Naive thymus-derived CD8-positive, alpha-beta T cell (primary cell): ENCODE measurements at places on chromosomes 3 and 15. TPM values are rescaled to one million over a fixed set of nuclear protein-coding genes. Genes with fewer than 3 reads are reported as not detected.

The A4GNT gene
- total RNA-seq: not detected

GRCh38 chr3:188860147-188860546 is 311.6 kb upstream of the TPRG1 start:
- no peak for DNase-seq

The ACTC1 gene
- not detected for total RNA-seq

DNA sequence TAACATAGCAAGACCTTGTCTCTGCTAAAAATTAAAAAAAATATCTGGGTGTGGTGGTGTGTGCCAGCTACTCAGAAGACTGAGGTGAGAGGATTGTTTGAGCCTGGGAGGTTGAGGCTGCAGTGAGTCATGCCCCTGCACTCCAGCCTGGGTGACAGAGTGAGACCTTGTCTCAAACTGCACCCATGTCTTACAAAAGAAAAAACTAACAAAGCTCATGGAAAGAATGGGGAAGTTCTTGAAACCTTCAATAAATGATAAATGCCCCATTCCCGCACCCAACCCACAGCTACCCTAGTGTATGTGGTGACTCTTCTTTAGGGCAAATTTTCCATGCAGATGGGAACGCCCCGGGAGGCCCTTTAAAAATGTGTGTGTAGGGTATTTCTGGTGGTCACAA is 28.3 kb downstream of the RPLP1 start:
- DNase-seq: no peak

GRCh38 chr3:44065311-44066094 is 176.2 kb upstream of the TOPAZ1 start:
- DNase-seq: no peak

DNA sequence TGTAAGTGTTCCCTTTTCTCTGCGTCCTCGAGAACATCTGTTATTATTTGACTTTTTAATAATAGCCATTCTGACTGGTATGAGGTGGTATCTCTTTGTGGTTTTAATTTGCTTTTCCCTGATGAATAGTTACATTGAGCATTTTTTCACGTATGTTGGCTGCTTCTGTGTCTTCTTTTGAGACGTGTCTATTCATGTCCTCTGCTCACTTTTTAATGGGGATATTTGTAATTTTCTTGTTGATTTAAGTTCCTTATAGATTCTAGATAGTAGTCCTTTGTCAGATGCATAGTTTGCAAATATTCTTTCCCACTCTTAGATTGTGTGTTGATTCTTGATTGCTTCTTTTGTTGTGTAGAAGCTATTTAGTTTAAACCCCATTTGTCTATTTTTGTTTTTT is 179.2 kb downstream of the DOCK3 start:
- no peak for DNase-seq

The SPTSSB gene
- not detected for total RNA-seq

- DNase-seq: no peak
These were observed 239.3 kb downstream of the SLC9A9 start for GRCh38 chr3:143608966-143609365.

DNA sequence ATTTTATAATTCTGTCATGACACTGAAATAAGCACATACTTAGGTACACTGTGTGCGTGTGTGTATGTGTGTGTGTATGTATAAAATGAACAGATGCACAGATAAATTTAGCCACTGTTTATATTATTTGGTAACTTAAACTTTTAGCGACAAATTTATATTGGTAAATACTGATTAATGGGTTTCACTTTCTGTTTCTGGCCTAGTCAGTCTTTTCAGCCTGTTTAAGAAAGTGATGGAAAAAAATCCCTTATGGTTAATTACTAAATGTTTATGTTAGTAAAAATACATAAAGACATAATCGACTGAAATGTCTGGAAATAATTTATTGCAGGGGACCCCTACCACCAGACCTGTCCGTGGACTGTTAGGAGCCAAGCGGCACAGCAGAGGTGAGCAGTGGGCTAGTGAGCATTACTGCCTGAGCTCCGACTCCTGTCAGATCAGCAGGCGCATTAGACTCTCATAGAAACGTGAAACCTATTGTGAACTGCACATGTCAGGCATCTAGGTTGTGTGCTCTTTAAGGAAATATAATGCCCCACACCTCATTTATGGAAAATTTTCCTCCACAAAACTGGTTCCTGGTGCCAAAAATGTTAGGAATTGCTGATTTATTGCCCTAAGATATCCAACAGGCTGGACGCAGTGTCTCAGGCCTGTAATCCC is 717.4 kb downstream of the SI start:
- no peak for DNase-seq

The IREB2 gene
- 68.6 TPM for total RNA-seq

DNA sequence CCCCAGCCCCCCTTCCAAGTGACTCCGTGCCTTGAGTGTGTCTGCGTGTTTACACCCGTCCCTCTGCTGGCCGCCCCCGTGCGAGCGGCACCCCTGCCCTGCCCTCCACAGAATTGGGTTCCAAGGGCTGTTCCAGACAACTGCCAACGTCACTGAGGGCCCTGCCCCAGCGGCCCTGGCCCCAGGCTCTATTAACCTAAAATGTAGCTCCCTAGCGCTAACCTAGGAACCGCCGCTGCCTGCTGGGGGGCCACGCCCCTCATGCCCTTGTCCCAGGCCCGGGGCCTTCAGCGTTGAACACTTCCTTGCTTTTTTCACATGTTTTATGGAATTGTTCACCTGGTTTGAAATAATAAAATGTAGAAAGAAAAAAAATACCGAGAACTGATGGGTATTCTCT is 10.0 kb upstream of the SEMA3B start:
- DNase-seq: no peak

The ARHGEF26 gene
- not detected for total RNA-seq

The CPN2 gene
- not detected for total RNA-seq

GRCh38 chr15:31799715-31800321 is 230.5 kb upstream of the CHRNA7 start:
- DNase-seq: no peak

- DNase-seq: no peak
These were observed 80.9 kb downstream of the FRMD4B start for GRCh38 chr3:69305011-69305410.

- DNase-seq: no peak
These were observed 22.7 kb downstream of the DHX36 start for GRCh38 chr3:154301561-154301960.
